ENCODE measurements at places on chromosomes 7 and 10.

- DNase-seq: peak; percentile 60
These were observed 31.0 kb downstream of the AMZ1 start for GRCh38 chr7:2719007-2719406.

DNA sequence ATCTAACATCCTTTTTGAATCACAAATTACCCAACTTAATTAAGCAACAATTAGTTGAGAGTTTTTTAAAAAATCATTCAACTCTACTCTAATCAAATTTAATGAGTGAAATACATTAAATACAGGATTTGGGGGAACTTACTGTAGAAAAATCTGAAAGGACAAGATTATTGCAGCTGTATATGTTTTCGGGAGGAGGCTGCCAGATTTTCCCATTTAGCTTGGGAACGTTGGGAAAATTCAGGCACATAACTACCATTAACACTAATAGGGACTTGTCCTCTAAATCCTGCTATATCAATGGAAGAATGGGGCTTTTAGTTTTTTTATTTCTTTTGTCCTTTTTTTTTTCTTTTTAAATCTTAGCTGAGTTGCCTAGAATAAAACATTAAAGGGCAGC is 691.4 kb upstream of the FZD8 start:
- DNase-seq: no peak

DNA sequence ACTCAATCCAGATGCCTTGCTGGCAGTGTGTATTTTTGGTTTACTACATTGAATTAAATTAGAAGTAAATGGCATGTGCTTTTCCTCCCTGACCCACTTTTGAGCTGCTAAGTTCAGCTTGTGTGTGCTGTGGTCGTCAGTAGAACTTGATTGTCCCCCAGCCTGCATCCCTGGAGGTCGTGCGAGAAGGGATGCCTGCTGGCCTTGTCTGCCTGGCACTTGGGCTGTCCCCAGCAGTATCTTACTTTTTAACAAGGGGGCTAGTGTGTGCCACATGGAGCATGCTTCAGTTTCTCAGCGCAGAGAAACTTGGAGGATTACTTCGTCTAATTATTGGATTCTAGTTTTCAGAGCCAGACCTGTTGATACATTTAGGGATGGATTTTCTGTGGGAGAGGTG is 80.2 kb downstream of the ADCY1 start:
- DNase-seq: no peak

GRCh38 chr7:22443370-22444180 is 56.4 kb downstream of the STEAP1B start:
- DNase-seq: peak; percentile 93

GRCh38 chr10:51892965-51893658 is 193.7 kb upstream of the CSTF2T start:
- peak; percentile 23 for DNase-seq

DNA sequence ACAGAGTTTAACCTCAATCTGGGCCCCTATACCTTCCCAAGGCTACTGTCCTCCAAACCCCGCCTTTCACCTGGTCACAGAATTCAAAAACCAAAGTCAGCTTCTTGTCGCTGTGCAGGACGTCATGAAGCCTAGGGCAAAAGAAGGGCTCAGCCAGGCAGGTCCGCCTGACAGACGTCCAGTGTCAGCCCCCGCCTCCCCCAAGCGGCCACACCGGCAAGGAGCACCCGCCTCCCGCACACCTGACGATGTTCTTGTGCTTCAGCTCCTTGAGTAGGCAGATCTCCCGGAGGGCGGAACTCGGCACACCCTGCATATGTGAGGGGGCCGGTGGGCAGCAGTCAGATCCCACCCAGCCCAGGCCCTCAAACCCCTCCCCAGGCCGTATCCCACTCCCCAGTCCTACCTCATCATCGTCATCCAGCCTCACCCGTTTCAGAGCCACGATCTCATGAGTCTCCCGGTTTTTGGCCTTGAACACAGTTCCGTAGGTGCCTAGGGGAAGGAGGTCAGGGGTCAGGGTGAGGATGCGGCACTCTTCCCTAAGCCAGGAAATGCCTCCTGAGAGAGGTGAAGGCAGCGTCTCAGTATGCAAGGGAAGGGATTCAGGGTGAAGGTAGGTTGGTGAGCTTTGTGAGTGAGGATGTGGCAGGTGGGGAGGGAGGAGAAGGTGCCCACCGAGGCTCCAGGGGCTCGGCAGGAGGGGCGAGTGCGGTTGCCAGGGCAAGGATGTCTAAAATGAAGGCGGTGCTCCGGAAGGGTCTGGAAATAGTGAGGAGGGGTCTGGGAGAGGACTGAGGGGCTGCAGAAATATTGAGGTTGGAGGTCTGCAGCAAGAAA is 811 bp downstream of the CDK5 start:
- no peak for DNase-seq

DNA sequence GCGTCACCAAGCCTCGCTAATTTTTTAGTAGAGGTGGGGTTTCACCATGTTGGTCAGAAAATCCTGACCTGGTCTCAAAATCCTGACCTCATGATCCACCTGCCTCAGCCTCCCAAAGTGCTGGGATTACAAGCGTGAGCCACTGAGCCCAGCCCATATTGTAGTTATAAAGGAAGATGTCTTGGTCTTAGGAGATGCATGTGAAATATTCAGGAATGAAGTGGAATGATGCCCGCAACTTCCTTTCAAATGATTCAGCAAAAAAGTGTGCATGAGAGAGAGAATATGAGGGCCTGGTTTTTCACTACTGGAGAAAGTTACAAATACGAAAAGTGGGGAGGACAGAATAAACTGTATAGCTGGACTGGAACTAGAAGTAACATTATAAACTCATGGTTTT is 15.9 kb downstream of the TMEM209 start:
- DNase-seq: no peak

- no peak for DNase-seq
These were observed 121.6 kb downstream of the KCND2 start for GRCh38 chr7:120394595-120394994.

DNA sequence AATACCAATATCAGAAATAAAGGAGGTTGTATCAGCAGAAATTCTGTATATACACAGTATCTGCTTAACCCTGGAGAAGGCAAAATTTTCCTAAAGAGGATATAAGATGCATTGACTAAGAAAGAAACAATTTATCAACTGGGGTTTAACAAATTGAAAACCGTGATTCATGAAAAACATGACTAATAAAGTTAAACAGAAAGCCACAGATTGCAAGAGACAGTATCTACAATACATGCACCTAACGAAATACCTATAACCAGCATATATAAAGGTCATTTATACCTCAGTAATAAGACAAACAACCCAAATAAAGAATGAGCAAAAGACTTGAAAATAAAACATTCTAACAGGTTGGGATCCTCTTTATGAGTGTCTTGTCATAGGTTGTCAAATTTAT is 101.8 kb downstream of the IQUB start:
- DNase-seq: no peak

- no peak for DNase-seq
These were observed 110.9 kb downstream of the COL13A1 start for GRCh38 chr10:69912589-69912988.

GRCh38 chr7:108347616-108348015 is 108.6 kb downstream of the NRCAM start:
- DNase-seq: peak; percentile 63

GRCh38 chr7:27928001-27928400 is 188.0 kb downstream of the TAX1BP1 start:
- no peak for DNase-seq

- peak; percentile 38 for DNase-seq
These were observed 73.3 kb upstream of the FRMD4A start for GRCh38 chr10:14403881-14404623.

- DNase-seq: no peak
These were observed 38.2 kb downstream of the CCDC71L start for GRCh38 chr7:106622654-106623314.

DNA sequence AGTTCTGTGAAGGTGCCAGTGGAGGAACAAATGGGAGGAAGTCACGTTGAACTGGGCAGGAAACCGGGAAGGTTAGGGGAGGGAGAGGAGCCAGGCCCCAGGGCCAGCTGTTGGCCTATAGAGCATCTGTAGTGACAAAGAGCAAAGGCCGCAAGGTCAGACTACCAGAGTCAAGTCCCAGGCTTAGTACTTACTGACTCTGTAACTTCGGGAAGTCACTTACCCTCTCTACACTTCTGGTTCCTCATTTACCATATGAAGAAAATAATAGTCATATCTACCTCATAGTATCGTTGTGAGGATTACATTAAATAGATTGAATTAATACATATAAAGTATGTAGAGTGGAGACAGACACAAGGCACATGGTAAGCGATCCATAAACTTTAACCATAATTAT is 101.8 kb upstream of the FZD1 start:
- no peak for DNase-seq

- DNase-seq: no peak
These were observed 242.1 kb upstream of the C7orf33 start for GRCh38 chr7:148348466-148348865.

GRCh38 chr7:88357781-88358525 is 51.3 kb upstream of the STEAP4 start:
- no peak for DNase-seq

DNA sequence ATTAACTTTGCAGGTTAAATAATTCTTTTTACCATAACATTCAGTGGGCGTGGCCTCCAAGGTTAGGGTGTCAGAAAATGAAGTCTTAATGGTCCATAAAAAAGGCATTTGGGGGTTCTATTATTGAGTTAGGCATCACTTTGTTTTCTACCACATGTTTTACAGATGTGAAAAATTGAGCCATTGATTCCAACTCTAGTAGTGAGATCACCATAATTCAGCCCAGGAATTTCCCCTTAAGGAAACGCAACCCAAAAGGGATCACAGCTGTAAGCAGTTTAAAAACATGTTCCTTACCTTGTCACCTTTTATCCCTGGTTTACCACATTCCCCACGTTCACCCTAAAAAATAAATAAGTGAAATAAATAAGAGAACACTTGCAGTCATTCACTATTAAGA is 24.9 kb downstream of the COL28A1 start:
- no peak for DNase-seq

- no peak for DNase-seq
These were observed 43.5 kb downstream of the MCU start for GRCh38 chr10:72735288-72735936.

DNA sequence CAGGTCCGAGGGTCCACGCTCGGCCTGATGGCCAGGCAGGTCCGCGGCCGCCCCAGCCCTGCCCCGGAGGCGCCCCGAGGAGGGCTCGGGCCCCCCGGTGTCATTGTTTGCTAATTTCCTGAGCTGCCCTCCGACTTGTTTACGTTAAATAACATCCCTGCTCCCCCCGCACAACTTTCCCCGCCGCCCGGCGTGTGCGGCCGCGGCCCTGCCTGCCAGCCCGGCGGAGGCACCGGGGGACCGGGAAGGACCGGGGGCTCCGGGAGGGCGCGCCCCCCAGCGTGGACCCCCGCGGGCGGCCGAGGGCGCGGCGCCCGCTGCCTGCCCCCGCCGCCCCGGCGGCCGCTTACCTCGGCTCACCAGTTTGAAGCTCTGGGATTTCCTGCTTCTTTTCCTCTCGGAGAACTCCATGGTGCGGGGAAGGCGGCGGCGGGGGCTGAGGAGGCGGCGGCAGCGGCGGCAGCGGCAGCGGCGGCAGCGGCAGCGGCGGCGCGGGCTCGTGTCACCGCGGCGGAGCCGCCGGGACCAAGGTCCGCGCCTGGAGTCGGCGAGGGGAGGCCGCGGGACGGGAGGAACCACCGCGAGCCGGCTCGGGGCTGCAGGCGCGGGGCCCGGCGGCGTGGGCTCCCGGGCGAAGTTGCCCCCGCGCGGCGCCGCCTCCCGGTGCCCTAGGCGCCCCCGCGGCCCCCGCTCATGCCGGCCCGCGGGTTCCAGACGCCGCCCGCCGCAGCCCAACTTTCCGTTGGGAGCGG is 515 bp downstream of the BEND7 start:
- peak; percentile 19 for DNase-seq

GRCh38 chr10:119786117-119786769 is 60.4 kb downstream of the INPP5F start:
- DNase-seq: peak; percentile 84

DNA sequence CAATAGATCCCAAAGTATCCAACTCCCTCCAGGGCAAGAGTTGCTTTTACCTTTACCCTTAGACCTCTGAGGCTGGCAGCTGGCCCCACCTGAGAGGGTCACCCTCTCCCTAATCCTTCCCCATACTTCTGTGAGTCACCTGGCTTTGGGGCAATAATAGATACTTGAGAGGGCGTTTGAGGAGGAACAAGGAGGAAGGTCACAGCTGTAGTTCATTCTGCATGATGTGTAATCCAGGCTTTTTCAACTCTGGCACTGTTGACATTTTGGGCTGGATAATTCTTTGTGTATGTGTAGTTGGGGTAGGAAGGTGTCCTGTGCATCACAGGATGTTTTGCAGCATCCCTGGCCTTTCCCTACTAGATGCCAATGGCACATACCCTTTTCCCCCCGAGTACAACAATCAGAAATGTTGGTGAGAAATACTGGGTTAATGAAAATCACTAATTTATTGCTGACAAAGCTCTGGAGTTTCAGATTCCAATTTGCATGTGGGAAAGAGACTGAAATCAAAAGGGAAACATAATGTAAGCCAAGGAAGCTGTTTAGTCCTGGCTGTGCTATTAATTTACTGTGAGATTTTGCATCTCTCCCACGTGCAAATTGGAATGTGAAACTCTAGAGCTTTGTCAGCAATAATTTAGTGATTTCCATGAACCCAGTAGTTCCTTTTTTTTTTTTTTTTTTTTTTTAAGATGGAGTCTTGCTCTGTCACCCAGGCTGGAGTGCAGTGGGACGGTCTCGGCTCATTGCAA is 3.6 kb downstream of the BLVRA start:
- no peak for DNase-seq

- no peak for DNase-seq
These were observed 168.5 kb downstream of the LCOR start for GRCh38 chr10:97000487-97001182.

Measured in Daoy (cell line).